ENCODE measurements at places on chromosomes 5 and 9.

GRCh38 chr5:132237141-132237540 lies 9.5 kb upstream of the P4HA2 start:
- DNase-seq: no peak

GRCh38 chr5:83011985-83012384 lies 65.2 kb downstream of the TMEM167A start:
- no peak for DNase-seq

GRCh38 chr5:56440871-56441740 lies 208.0 kb upstream of the ANKRD55 start:
- no peak for DNase-seq

DNA sequence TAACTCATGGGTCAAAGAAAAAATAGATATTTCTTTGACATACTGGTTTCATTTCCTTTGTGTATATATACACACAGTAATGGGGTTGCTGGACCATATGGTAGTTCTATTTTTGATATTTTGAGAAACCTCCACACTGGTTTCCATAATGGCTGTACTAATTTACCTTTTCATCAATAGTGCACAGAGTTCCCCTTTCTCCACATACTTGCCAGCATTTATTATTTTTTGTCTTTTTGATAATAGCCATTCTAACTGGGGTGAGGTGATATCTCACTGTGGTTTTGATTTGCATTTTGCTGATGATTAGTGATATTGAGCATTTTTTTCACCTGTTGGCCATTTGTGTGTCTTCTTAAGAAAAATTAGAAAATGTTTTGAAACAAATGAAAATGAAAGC lies 78.4 kb upstream of the CKMT2 start:
- no peak for DNase-seq

DNA sequence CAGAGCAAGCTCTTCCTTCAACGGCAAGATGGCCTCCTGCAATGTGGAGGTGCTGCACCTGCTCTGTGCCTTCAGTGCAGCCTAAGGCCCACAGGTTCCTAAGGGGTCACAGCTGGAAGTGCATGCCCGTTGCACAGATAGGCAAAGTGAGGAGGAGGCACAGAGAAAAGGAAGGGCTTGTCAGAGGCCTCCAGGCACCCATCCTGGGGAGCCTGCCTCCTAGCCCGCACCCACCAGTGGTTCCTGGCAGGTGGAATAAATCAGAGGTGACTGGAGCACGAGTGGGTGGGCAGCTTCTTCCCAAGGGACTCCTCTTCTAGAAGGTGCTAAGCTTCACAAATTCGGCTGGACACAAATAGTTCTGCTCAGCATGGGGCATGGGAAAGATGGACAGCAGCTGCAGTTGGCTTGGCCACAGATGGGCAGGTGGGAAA lies 52.8 kb upstream of the STXBP1 start:
- DNase-seq: no peak

DNA sequence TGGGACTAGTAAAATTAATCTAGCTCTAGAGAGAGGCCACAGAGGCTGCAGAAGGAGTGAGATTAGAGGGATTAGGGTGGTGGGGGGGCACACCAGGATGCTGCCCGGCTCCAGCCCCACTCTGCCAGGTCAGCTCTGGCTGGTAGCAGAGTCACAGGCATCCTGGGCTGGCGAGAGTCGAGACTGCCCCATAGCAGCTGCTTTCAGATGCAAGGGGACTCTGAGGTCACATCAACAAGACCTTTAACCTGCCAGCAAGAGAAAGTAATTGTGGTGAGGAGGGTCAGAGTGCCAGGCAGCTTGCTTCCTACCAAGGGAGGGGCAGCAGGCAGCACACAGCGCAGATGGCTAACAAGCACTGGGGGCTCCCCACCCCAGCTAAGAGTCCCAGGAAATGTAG lies 7.5 kb downstream of the EPB41L4B start:
- DNase-seq: no peak

DNA sequence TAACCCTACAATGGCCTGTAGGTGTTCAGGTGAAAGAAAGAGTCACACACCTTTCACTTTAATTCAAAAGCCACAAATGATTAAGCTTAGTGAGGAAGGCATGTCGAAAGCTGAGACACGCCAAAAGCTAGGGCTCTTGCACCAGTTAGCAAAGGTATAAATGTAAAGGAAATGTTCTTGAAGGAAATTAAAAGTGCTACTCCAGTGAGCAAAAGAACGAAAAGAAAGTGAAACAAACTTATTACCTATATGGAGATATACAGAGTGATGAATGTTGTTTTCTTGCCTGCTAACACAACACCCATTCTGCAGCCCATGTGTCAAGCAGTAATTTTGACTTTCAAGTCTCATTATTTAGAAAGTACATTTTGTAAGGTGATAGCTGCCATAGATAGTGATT lies 254.2 kb upstream of the SLC24A2 start:
- no peak for DNase-seq

DNA sequence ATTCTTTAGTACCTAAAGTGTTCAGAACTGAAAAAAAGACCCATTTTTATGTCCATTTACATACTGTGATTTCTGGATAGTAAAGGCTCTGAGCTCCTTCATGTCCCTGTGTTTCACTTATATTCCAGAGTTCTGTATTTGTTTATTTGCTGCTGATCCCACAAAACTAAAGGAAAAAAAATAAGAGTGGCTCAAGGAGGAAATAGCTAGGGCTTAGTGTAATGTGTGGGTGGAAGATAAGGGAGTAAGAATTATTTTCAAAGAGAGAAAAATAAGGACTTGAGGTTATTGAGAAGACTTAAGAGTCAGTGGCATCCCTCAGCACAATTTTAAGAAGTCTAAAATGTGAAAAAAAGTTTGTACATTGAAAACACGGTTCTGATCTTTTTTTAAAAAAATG lies 46.0 kb downstream of the ENTREP1 start:
- no peak for DNase-seq

DNA sequence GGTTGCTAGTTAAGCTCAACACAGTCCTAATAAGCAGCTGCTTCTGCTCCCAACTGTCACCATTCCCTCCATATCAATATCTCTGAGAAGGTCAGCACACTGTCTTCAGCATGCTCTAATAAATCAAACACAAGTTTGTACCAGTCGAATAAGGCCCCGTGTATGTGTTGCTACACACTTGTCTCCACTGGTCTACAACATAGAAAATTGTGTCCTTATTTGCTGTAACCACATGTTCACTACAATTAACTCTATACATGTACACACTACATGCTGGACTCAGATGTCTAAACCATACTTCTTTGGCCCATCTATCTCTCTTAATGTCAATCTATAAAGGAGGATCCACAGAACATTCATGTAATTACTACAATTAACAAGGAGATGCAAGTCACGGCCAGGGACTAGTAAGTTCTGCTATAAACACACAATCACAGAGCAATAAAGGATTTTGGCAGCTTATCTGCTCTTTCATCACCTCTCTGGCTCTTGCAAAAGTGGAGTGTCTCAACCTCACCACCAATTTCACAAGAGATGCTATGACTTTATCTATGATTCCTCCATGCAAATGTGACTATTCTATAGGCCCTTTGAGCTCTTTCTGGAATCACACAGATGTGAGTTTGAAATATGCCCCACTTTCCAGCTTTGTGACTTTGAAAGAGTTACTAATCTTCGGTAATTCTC lies 143.9 kb downstream of the SEMA5A start:
- peak; percentile 14 for DNase-seq

DNA sequence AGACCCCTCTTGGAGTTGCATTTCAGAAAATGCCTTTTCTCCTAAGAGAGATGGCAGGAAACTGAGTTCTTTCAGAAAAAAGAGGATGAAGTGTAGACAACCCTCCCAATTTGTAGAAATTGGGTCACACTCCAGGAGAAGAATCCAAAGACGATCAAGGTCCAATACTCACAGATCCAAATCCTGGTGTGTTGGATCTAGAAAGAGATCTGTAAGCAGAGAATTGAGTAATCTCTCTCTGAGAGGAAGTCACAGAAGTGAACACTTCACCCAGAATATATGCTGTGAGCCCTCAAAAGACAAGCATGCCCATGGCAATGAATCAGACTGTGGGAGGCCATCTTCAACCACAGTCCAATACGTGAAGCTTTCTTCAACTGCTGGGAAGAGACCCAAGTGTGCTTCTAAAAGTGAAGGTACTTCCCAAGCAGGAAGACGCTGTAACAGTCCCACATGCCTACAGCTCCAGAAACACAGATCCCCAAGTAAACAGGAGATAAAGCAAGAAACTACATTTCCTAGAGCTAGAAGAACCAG lies 182.7 kb downstream of the SMC2 start:
- DNase-seq: peak; percentile 80

- peak; percentile 81 for DNase-seq
Measured at GRCh38 chr9:113621309-113621791, 157.8 kb downstream of the RGS3 start.

GRCh38 chr5:62326302-62326701 lies 20.3 kb downstream of the KIF2A start:
- no peak for DNase-seq

Data from HS-5 (cell line).